ENCODE measurements at places on chromosomes 2 and 18.

- DNase-seq = no peak
Measured at GRCh38 chr2:145075454-145076062, 555.6 kb upstream of the ZEB2 start.

GRCh38 chr2:172087780-172088244 is 2.5 kb downstream of the DLX1 start:
- no peak for DNase-seq

DNA sequence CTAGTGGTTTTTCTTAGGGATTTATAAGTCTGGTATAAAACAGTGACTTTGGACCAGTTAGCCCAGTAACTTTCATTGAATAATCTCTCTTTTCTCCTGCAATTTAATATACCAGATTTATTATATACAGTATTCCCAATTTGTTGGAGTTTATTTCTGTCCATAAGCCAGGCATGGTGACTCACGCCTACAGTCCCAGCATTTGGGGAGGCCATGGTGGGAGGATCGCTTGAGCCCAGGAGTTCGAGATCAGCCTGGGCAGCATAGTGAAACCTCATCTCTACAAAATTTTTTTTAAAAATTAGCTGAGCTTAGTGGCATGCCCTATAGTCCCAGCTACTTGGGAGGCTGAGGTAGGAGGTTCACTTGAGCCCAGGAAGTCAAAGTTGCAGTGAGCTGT is 26.7 kb downstream of the CNNM4 start:
- DNase-seq = no peak

DNA sequence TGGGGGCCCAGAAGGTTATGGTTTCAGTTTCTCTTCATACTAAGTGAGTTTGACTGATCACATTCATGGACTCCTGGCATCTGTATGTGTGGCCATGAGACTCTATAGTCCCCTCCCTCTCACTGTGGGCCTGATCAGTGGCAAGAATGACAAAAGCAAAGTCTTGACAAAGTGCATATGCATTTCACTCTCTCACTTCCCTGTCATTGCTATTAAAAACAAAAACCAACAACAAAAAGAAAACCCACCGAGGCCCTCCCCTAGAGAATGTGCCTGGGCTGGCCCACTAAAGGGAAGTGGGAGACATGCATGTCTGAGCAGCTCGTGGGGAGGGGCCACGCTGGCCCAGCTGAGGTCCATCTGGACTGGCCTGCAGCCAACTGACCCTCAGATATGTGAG is 600.1 kb upstream of the RAB6C start:
- DNase-seq = no peak

GRCh38 chr2:2568411-2568810 is 237.3 kb upstream of the MYT1L start:
- no peak for DNase-seq

- no peak for DNase-seq
Measured at GRCh38 chr2:112161431-112162145, 23.4 kb downstream of the FBLN7 start.

- no peak for DNase-seq
Measured at GRCh38 chr18:9596226-9596625, 18.1 kb downstream of the PPP4R1 start.

DNA sequence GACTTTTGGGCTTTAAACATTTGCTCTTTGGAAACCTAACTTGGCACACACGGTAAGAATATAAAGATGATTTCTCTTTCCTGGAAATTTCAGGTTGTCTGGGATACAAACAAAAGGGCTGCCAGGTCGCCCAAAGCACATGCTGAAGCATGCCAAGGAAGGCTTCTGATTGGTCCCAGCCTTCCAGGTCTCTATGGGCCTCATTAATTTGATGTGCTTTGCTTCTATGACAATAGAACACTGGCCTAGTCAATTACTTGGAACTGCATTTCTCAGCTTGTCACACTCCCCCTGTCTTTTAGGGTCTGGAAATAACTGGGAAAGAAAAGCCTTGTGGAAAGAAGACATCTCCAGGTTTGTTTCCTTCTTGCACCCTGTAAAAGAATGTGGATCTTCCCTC is 228.9 kb downstream of the ADCYAP1 start:
- no peak for DNase-seq

GRCh38 chr2:64401529-64401880 is 52.5 kb upstream of the LGALSL start:
- peak; percentile 58 for DNase-seq

DNA sequence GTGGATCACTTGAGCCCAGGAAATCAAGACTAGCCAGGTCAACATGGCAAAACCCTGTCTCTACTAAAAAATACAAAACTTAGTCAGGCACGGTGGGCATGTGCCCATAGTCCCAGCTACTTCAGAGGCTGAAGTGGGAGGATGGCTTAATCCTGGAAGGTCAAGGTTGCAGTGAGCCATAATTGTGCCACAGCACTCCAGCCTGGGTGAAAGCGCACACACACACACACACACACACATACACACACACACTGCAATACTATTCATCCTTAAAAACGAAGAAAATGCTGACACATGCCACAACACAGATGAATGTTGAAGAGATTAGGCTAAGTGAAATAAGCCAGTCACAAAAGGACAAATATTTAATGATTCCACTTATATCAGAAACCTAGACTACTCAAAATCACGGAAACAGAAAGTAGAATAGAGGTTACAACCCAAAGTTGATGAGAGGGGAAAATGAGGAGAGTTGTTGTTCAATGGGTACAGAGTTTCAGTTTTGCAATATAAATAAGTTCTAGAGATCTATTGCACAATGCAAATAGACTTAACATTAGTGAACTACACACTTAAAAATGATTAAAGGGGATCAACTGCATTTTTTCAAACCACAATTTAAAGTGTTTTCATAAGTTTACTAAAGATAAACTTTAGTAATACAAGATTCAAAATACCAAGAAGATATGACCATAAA is 114.5 kb downstream of the USP34 start:
- DNase-seq = no peak

- DNase-seq = no peak
Measured at GRCh38 chr2:198325359-198325758, 521.0 kb downstream of the PLCL1 start.

- DNase-seq = no peak
Measured at GRCh38 chr2:170276056-170276455, 98.1 kb downstream of the MYO3B start.

DNA sequence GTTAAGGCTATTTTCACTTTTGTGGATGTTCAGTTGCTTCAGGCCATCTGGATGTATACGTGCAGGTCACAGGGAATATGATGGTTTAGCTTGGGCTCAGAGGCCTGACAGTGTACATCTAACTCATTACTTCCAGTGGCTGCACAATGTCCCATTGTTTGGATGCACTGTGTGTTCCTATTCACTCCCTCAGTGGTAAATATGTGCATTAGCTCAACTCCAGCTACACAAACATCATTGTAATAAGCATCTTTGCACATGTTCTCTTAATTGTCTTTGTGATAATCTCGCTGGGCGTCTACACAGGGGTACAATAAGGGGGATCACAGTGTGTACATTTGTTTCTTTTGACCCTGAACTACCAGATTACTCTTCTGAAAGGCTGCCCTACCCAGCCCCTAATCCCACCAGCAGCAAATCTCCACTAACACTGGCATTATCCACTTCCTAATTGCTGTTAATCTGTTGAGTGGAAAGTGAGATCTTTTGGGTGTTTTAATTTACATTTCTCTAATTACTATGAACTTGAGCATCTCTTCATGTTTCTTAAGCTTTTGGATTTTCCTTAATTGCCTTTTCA is 56.1 kb upstream of the POLE4 start:
- DNase-seq = peak; percentile 50

- DNase-seq = no peak
Measured at GRCh38 chr18:26723981-26724380, 141.5 kb downstream of the AQP4 start.

DNA sequence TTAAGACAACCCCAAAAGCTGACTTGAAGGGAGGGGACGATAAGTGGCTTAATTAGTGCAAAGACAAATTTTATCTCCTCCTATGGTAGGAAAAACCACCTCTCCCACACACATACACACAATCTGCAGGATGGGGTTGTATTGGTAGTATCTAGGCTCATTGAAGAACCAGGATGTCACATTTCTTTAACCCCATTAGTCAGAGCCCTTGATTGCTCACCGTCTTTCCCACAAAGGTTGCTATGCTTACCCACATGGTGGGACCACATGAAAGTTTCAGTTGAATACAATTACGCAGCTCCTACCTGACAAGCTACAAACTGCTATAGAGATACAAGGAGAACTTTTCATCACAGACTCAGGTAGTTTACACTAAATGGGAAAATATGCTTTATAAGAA is 765.0 kb upstream of the CELF4 start:
- no peak for DNase-seq

DNA sequence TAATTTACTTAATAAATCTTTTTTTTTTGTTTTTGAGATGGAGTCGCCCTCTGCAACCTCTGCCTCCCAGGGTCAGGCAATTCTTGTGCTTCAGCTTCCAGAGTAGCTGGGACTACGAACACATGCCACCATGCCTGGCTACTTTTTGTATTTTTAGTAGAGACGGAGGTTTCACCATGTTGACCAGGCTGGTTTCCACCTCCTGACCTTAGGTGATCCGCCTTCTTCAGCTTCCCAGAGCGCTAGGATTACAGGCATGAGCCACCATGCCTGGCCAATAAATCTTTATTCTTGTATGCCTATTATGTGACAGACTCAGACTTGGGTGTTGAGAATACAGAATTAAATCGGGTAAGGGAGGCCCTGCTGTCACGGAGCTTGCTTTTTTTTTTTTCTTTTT is 16.7 kb upstream of the ASXL2 start:
- DNase-seq = no peak

GRCh38 chr18:11512096-11513025 is 97.0 kb upstream of the SLC35G4 start:
- DNase-seq = no peak

GRCh38 chr2:194925742-194926141 is 731.3 kb upstream of the SLC39A10 start:
- no peak for DNase-seq

GRCh38 chr2:6665093-6666045 is 200.3 kb downstream of the CMPK2 start:
- DNase-seq = no peak

DNA sequence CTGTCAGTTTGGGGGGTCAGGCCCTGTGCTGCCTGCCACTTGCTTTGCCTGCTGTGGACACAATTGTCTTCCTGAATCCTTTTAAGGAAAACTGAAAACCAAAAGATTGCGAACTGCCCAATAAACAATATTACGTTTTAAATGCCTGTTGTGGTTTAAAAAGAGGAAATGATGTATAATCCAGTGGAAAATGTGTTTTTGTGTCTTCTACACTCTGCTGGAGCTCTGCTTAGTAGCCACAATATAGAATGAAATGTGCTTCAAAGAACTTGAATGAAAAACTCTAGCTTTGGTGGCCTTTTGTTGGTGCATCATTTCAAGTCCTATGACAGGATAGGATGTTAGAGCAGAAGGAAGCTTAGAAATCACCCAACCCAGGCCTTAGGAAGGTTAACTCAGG is 23.2 kb upstream of the CABYR start:
- DNase-seq = no peak

- no peak for DNase-seq
Measured at GRCh38 chr2:111178730-111179405, 58.2 kb downstream of the BCL2L11 start.

DNA sequence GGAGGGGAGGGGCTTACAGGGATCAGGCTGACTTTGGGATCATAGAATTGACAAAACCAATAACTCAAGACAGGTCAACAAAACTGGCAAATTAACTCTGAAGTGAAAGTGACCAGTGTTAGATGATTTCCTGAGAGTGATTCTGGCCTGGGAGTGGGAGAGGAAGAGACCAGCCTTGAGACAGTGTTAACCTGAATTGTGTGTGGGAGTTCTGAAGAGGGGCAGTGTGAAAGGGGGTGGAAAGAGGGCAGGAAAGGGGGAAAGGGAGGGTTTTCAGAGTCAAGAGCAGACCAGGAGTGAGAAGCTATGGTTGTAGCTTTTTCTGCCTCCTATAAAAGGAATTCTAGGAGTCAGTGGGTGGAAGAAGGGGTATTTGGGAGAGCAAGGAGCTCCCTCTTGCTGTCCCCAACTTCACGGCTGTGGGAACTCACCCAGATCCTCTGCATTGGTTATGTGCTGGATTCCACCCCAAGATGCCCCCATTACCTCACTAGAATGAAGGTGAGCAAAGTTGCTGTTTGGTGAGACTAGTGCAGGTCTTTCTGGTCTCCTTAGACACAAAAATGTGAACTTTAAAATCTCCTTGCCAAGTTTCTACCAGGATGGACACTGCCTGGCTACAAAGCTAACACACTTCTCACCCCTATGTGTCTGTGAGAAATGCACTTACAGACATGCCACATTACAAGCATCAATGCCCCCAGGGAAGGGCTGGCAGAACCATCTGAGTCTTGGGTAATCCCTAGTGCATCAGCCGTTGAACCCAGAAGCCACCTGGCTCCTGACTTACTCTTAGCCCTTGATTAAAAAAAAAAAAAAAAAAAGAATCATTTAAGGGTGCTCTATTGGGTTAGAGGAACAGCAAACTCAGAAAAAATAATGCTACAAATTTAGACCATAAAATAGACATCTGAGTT is 61.6 kb downstream of the BMP10 start:
- DNase-seq = no peak

GRCh38 chr2:86464652-86465051 is 23.5 kb downstream of the KDM3A start:
- no peak for DNase-seq

DNA sequence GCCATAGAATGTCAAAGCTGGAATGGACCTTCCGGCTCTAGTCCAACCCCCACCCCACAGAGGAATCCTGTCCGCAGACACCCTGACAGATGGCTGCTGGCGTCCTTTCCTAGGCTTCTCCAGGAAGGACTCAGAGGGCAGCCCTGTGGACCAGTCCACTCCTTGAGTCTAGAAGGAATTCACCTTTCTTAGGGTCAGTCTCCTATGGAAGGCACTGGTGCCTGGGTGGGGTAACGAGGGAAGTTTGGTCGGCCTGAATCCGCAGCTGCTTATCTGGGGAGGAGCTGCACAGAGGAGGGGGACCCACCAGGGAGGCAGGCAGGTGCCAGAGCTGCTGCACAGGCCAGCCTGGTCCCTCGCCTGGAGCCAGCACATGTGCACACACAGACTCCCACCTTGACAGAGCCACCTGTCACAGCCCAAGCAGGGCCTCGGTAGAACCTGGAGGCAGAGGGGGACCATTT is 2.5 kb downstream of the DNMT3A start:
- DNase-seq = no peak

- no peak for DNase-seq
Measured at GRCh38 chr18:5840025-5840424, 55.3 kb downstream of the TMEM200C start.

DNA sequence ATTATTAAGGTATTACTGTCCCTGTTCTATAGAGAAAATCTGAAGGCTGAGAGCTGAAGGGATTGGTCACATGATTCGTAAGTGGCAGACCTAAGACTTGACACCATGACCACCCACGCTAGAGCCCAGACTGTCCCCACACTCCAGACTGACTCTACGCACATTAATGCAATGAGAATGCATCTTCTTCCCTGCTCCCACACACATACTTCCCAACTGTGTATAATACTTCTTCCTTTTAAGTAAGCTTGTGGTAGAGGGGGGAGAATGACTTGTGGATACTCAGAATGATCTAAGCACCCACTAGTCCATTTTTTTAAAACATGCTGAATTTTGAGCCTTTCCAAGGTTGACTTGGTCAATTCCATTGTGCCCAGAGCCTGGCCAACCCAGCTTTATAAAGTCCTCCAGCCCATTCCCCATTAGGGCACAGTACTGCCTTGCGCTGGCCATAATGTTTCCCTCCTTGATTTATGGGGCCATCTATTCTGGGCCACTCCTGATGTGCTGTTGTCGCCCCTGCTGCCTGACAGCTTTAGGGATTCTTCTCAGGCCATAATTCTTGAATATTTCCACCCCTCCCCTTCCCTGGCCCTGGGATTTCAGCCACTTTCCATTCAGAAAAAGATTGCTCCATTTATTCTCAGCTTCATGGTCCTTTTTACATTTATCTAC is 28.7 kb downstream of the ALK start:
- DNase-seq = no peak

GRCh38 chr18:36601316-36601715 is 227.5 kb downstream of the TPGS2 start:
- peak; percentile 71 for DNase-seq

Measured in D341Med (cell line).